Cardiac ventricle fibroblast (primary cell): ENCODE measurements at places on chromosomes 13 and 19. TPM values are rescaled to one million over a fixed set of nuclear protein-coding genes. Genes with fewer than 3 reads are reported as not detected.

Gene MVB12A
- 52.6 and 53.4 TPM in 2 replicates for total RNA-seq

Gene CTXN1
- 0.59 and 2.4 TPM in 2 replicates for total RNA-seq

Gene AKAP11
- 19.8 and 22.9 TPM in 2 replicates for total RNA-seq

Gene GGN
- total RNA-seq: 0.49 and 2.1 TPM in 2 replicates

Gene IGFL2
- not detected in 2 replicates for total RNA-seq

Gene SIGLEC8
- not detected in 2 replicates for total RNA-seq

Gene LENG9
- total RNA-seq: 8.3 and 9.4 TPM in 2 replicates

Gene COMMD6
- 52.4 and 62.4 TPM in 2 replicates for total RNA-seq
